Stimulated activated CD4-positive, alpha-beta T cell treated with anti-CD3 and anti-CD28 coated beads, TNF-alpha, amount 100 ng/mL, for 24 hours (primary cell): ENCODE measurements at places on chromosomes 7 and 10.

GRCh38 chr10:114953047-114953446, 15.1 kb downstream of the TRUB1 start:
- DNase-seq: no peak

- no peak for DNase-seq
Observed at GRCh38 chr7:50436133-50436806, 13.9 kb downstream of the FIGNL1 start.

GRCh38 chr10:99124376-99124775, 111.3 kb downstream of the HPSE2 start:
- no peak for DNase-seq

- no peak for DNase-seq
Observed at GRCh38 chr7:35992436-35992835, 160.6 kb upstream of the EEPD1 start.

- no peak for DNase-seq
Observed at GRCh38 chr7:40418983-40419382, 284.2 kb downstream of the SUGCT start.

DNA sequence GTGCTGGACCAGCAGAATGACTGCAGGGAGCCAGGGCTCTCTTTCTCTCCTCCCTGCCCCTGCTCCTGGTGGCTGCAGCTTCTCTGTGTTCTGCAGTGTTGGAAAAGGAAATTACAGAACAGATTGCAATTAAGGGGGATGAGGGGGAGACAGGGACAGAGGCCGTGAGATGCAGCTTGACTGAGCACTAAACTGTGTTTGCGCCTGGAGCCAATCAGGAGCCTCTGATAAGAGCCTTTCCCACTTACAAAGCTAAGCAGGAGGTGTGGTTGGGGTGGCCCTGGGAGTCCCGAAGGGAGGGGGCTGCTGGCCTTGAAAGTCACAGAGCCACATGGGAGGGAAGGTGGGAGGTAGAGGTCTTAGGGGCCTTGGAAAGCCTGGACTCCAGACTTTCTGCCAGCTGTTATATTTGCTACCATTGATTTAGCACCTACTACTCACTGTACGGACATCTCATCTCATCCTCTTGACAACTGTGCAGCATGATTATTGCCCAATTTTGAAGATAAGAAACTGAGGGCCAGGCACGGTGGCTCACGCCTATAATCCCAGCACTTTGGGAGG, 26.7 kb downstream of the TRIM8 start:
- no peak for DNase-seq

- DNase-seq: no peak
Observed at GRCh38 chr10:124325633-124325914, 93.1 kb downstream of the OAT start.
